SW480 (cell line): ENCODE measurements at places on chromosomes 2 and 18.
A peak's percentile ranks its signal among the peaks of the same experiment; 100 is the strongest.

GRCh38 chr2:52395912-52396311 is 1364.0 kb upstream of the NRXN1 start:
- no peak for DNase-seq

DNA sequence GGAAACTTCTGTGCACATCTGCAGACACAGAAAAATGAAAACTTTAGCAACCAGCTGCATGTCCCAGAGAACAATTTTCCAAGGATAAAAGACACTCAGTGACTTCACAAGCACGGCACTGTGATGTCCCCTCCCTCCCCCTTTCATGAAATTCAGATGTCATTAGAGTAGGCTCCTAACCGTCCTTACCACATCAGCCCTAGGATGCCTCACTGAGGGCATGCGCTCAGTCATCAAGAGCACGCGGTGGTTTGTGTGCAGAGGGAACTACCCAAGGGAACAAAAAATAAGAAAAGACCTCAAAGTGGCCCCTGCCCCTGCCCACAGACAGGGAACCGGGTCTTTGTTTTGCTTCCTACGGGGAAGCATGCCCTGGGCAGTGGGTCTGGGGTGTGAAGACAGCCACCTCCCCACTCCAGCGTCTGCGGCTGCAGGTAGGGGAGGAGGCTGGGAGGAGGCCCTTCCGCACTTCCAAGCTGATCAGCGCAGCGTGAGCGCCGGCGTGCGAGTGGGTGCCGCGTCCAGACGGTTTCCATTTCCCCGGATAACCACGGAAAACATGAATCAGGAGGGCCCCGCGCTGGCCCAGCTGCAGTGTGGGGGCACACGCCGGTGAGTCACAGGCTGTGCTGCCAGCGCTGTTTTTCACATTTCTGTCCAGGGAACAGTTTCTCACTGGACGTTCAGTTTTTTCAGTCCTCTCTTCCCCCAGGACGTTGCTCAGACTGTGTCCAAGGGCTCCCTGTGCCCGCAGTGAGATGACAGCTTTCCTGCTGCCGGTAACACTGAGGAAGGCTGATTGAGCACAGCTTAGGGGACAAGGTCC is 70.6 kb downstream of the COPS8 start:
- DNase-seq = no peak

DNA sequence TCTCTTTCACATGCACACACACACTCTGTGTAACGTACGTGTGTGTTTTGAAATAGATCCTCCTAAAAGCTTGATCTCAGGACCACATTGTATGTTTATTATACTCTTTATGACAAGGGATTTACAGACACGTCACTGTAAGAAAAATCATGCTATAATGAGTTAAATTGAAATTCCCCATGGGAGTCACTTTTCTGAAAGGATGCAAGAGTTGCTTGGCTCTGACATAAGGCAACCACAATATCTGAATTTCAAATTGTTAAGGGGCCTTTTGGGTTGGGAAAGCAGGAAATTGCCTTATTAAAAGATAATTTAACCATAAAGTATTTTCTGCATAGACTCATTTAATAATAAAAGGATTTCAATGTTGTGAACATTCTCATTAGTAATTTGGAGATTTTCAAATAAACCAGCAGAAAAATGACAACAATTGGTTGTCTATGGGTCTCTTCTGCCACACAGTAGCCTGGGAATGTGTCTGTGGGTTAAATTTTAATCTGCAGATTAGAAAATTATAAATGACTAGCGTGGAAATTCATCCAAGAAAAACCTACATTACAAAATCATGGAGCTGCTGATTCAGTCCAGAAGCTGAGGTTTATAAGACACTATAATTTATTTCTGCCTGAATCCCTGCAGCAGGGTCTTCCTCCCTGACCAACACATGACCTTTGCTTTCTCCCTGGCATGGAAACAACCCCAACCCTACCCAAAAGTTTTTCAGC is 75.9 kb upstream of the PID1 start:
- no peak for DNase-seq

GRCh38 chr2:86566158-86566820 is 3.0 kb upstream of the CHMP3 start:
- no peak for DNase-seq

- no peak for DNase-seq
These were observed 108.1 kb upstream of the POU3F3 start for GRCh38 chr2:104745846-104746245.

DNA sequence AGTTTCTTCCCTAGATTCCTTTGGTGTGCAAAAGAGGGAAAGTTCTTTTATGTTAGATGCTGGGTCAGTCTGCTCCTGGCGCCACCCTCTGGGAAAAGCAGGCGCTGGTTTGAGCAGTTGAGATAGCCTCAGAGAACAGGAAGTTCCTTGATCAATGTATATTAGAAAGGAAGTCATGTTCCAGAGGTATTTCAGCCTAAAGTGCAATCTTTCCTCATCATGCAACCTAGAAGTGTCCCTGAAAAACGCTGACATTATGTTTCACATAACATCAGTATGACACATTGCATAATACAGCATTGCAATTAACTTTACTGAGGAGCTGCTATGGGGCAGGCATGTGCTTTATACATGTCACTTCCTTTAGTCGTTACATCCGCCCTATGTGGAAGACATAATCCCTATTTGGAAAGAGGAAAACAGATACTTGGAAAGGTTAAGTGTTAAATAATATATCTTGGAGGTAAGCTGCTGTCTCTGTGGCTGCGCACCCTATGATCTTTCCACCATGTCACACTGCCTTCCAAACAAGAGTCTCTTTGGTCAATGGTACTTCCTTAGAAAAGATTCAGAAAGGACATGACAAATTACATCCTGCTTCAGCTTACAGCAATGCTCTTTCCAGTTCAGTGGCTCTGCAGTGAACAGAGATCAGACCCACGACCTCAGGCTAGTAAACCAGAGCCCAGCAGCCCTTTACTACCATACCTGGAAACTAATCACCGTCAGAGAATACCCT is 369.7 kb downstream of the RAD51AP2 start:
- peak; percentile 14 for DNase-seq

GRCh38 chr18:42106784-42107183 is 151.8 kb downstream of the PIK3C3 start:
- no peak for DNase-seq

- DNase-seq = no peak
These were observed 100.3 kb downstream of the MBP start for GRCh38 chr18:77032181-77032701.

GRCh38 chr2:180734382-180734781 is 246.0 kb upstream of the UBE2E3 start:
- DNase-seq = no peak

- no peak for DNase-seq
These were observed 119.1 kb downstream of the UXS1 start for GRCh38 chr2:106075048-106075447.

GRCh38 chr2:31319406-31320175 is 85.6 kb downstream of the EHD3 start:
- no peak for DNase-seq

DNA sequence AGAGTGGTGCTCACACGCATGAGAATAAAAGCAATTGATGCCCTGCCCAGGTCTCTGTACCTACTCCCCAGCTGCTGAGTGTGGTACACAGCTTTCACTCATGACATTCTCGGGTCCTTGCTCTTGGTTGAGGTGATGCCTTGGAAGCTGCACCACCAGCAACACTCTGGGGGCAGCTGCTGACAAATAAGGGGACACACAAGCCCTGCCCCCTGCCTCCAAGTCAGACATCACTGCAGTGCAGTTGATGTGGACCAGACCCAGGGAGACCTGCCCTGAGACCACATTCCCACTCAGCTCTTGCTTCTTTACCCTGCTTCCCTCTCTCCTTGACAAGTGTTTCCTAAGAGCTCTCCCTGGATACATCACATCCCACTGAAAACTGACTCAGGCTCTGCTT is 225.6 kb downstream of the ZBTB7C start:
- no peak for DNase-seq

DNA sequence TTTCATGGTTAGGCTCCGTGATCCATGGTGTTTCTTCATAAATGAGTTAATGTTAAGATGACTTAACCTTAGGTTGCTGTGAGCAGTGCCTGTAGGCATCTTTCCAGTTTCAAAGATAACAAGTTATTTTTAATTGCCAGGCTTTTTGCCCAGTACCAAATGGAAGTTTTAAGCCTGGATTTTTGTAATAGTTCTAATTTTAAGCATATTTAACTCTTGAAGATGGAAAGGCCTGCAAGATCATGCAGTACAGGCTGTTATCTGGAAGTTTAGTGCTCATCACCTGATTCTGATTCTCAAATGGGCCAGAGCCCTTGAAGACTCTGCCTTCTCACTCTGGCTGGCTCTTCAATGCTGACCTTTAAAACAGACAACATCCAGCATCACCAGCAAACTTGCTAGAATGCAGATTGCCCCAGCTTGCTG is 141.3 kb downstream of the NCK2 start:
- no peak for DNase-seq

DNA sequence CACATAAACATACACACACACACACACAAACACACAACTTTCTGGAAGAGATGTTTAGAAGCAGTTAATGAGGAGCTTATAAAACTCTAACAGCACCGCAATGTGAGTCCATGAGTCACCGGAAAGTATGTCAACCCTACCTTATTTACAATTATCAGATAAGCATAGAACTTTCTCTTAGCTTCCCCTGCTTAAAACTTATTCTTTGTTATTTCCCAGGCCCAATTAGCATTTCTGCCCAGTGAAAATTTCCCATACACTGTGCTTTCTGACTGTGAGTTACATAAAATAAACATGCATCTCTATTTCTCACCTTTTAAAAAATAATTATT is 737.6 kb downstream of the LRP1B start:
- DNase-seq = no peak

- no peak for DNase-seq
These were observed 6.1 kb downstream of the ARPC2 start for GRCh38 chr2:218223046-218223445.

DNA sequence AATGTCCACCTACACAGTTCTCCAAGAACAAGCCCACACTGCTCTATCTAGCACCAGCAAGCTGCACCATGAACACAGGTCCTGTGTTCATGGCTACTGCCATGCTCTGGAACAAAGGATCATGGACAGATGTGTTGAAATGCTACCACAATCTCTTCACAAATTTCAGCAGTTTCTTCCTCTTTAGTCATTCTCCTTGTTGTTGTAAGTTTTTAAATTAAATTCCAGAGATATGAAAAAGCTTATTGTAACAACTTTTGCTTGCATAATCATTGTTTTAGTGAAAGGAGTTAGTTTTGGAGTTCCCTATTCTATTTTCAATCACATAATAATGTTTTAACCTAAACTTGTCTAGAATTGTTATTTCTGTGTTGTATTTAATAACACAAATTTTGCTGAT is 17.2 kb upstream of the NAPG start:
- no peak for DNase-seq

GRCh38 chr18:77369644-77370043 is 120.0 kb downstream of the GALR1 start:
- no peak for DNase-seq

- DNase-seq = no peak
These were observed 16.6 kb downstream of the ZNF142 start for GRCh38 chr2:218642786-218643185.

- peak; percentile 14 for DNase-seq
These were observed 12.3 kb upstream of the RESP18 start for GRCh38 chr2:219344751-219345430.

- no peak for DNase-seq
These were observed 1.9 kb upstream of the NMUR1 start for GRCh38 chr2:231531883-231532755.

- no peak for DNase-seq
These were observed 19.8 kb downstream of the PARD6G start for GRCh38 chr18:80227472-80227871.

GRCh38 chr18:52319424-52319983 is 20.5 kb upstream of the DCC start:
- DNase-seq = no peak

- no peak for DNase-seq
These were observed 102.0 kb downstream of the ZNF532 start for GRCh38 chr18:58966704-58967103.

- DNase-seq = no peak
These were observed 1.1 kb upstream of the KCNIP3 start for GRCh38 chr2:95296011-95296410.

- DNase-seq = no peak
These were observed 232.4 kb upstream of the HNRNPA3 start for GRCh38 chr2:176979981-176980710.

- peak; percentile 90 for DNase-seq
These were observed 4.3 kb downstream of the UBXN2A start for GRCh38 chr2:23944527-23944926.

DNA sequence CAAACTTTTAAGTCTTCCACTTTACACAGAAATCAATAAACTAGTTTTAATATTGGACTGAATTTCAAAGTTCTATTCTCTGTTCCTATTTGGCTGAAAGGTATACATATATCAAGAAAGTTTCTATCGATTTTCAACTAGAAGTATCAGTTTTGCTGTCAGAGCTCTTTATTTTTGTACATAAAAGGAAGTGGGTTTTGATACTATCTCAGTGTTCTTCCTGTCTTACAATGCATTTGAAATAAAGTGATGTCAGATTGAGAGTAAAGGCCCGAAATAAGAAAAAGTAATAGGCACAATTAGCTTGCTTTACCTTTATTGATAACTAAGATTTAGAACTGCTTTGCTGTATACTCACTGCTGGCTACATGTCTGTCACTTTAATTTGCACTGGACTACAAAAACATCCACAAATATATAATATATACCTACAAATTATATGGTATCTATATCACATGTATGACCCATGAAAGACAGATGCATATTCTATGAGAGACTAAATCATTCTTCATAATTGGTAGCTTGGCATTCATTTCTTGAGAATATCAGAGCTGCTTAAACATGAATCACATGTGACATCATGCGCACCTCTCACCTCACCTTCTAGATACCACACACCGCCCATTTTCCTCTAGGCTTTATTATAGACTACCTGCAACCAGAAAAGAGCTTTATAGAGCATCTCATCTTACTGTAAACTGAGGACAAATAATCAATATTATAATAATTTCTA is 83.6 kb downstream of the ASXL2 start:
- DNase-seq = no peak

GRCh38 chr2:88055371-88056128 is at the start of gene KRCC1:
Gene KRCC1, minus strand, starts transcription at chr2:88055783. Its CDS starts 27,220 bp downstream, at chr2:88028563.
- peak; percentile 95 for DNase-seq

DNA sequence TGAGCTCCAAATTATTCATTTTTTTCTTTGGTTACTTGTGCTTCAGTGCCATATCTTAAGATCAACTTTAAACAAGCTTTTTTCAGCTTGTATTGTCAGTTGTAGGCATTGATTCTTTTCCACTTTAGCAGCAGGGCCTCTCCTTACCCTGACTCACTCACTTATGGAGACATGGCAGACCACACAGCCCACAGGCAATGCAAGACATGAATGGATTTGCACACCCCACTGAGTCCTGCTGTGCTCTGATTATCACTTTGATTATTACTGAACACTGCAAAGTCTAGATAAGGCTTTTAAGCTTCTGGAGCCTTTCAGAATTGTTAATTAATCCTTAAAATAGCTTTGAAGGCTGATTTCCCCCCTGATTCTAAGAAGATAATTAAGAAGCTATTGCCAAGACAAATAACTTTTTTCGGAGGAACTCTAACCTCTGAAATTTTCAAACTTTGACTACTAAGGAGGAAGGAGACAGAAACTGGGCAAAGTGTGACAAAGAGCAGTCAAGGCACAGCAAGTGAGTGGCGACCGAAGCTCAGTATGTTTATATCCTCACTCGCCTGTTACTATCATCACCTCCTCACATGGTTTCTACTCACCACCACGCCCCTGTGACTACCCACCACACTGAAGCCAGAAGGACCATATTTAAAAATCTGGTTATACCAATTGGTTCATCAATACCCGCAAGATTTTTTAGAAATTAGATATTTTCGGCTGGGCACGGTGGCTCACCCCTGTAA is 43.3 kb downstream of the CACNB4 start:
- DNase-seq = no peak
